ENCODE measurements at places on chromosomes 3 and 15.

- peak; percentile 33 for DNase-seq
These were observed 79.0 kb upstream of the DCLK3 start for GRCh38 chr3:36843065-36844051.

DNA sequence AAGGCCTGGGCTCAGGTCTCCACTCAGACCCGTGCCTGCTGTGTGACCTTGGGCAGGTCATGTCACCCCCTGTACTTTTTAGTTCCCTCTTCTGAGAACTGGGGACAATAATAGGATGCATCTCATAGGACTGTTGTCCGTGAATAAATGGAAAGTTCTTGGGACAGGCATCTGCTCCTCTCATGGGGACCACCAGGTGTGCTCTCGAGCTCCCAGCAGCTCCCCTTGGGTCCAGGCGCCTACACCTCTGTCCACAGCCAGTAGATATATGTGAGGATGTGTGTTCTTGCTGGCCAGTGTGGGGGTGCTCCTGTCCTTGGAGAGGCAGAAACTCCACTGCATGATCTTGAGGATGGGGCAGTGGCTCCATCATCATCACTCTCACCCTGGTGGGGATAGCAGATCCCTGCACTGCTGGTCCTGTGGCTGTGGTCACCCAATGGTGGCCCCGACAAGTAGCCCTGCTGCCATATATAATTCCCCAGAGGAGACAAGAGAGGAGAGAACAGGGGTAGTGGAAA lies 257.6 kb upstream of the TLE3 start:
- no peak for DNase-seq

GRCh38 chr15:32091505-32092380 lies 61.4 kb downstream of the CHRNA7 start:
- DNase-seq, result no peak

DNA sequence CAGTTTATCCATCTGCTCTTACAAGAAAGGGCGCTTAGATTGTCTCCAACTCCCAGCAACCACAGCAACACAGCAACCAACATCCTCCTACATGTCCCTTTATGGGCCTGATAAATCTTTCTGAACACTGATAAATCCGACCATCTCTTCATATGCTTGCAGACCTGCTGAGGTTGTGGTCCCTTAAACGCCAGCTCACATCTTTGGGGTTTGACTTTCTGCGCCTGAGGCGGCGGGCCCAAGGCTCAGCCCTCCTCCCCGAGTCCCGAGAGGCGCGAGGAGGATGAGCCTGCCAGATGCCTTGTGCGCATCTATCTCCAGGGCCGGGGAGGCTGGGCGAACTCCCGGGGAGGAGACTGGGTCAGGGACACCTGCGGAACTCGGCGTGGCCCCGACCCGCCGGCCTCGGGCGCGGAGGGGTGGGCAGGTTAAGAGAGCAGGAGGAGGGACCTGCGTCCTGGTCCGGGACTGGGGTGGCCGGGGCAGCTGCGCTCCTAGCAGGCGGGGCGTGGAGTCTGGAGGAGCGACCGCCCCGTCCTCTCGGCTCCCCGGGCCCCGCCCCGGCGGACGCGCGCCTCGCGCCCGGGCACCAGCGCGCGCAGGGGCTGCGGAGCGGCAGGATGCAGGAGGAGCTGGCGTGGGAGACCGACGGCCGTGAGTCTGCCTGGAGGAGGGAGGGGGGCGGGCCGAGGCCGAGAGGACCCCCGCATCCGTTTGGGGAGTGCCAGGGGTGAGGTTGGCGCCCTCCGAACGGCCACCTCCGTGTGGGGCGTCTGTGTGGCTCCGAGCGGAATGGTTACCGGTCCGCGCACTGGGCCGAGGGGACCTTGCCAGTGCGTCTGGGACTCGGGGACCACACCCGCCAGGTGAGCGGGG lies at the start of gene ANKDD1A:
ANKDD1A (plus strand) TSS at position 592 of the 876 bp plus-strand sequence; CDS start at position 621, 29 bp downstream.
- peak; percentile 71 for DNase-seq

GRCh38 chr15:62983956-62984355 lies 58.6 kb upstream of the TPM1 start:
- no peak for DNase-seq

DNA sequence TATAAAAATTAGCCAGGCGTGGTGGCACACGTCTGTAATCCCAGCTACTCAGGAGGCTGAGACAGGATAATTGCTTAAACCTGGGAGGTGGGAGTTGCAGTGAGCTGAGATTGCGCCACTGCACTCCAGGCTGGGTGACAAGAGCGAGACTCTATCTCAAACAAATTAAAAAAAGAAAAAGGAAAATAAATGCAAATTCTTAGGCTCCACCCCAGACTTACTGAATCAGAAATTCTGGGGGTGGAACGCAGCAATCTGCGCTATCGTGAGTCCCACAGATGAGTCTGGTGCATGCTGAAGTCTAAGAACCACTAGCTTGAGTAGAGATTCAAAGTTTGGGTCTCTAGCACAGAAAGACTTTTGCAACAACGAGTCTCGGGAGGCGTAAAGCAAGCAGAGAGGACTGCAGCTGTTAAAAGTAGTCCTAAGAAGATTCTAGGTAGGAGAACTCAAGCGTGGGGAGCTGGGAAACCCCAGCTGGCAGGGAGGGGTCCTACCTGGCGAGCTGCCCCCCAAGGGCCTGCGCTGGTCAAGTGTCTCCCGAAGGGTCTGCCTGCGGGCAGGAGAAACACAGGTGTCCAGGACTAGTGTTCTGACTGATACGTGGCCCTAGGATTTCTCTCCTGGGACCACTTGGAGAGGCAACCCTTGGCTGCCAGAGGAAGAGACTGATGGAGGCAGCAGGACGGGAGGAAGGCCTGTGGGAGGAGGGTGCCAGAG lies 21.9 kb downstream of the CEP19 start:
- no peak for DNase-seq

DNA sequence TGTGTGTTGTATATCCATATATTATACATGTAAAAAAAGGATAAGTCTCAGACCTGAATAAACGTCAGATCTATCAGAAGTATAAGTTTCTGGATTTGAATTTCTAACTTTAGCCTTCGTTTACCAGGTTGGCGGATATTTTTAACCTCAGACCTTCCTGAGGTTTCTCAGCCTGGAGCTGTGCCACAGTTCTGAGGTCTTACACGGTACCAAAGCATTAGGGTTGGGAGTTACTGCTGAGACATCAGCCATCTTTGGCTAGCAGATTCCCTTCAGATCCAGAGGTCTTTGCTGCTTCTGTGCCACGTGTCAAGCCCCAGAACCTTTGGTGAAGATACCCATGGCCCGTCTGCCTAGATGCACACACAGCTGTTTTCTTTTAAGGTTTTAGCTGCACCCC lies 84.7 kb downstream of the PPP2R3A start:
- DNase-seq, result no peak

GRCh38 chr3:139312959-139313358 lies 30.9 kb upstream of the MRPS22 start:
- DNase-seq, result no peak

DNA sequence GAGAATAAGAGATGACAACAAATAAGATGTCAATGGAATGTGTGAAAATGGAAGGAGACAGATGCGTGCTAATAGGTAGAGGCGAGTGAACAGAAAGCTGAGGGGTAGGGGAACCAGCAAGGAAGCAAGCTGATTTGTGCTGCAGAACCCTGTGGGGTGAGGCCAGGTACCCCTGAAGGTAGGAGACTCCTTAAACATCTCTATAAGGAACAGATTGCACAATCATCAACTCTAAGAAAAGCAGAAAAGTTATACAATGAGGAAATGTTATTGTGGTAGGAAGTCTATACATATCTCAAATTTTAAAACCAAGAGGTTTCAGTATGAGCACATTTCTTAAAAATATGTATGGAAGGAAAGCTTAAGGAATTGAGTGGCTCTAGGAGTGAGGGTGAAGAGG lies 315.0 kb upstream of the TPM1 start:
- no peak for DNase-seq

- DNase-seq, result peak; percentile 40
These were observed 984.1 kb downstream of the EPHA3 start for GRCh38 chr3:90091549-90091948.

- no peak for DNase-seq
These were observed 966 bp downstream of the MYO1E start for GRCh38 chr15:59371458-59372351.

- DNase-seq, result no peak
These were observed 660.3 kb downstream of the SI start for GRCh38 chr3:164417955-164418354.

GRCh38 chr3:83938491-83938890 lies 1020.3 kb upstream of the CADM2 start:
- no peak for DNase-seq

- DNase-seq, result peak; percentile 43
These were observed 25.7 kb downstream of the RPLP1 start for GRCh38 chr15:69478259-69478781.

GRCh38 chr15:87549860-87550259 lies 706.7 kb downstream of the NTRK3 start:
- DNase-seq, result no peak

DNA sequence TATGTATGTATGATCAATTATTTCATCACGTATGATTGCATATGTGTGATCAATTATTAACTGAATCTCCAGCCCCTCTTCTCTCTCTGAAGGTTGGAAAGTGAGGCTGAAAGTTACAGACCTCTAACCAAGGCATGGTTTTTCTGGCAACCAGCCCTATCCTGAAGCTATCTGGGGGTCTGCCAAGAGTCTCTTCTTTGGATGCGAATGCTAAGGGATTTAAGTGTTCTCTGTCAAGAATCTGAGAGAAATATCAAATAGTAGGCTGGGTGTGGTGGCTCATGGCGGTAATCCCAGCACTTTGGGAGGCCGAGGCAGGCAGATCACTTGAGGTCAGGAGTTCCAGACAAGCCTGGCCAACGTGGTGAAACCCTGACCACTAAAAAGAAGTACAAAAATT lies 8.1 kb downstream of the NKTR start:
- DNase-seq, result no peak

GRCh38 chr3:190346541-190346940 lies 24.3 kb upstream of the CLDN1 start:
- no peak for DNase-seq

DNA sequence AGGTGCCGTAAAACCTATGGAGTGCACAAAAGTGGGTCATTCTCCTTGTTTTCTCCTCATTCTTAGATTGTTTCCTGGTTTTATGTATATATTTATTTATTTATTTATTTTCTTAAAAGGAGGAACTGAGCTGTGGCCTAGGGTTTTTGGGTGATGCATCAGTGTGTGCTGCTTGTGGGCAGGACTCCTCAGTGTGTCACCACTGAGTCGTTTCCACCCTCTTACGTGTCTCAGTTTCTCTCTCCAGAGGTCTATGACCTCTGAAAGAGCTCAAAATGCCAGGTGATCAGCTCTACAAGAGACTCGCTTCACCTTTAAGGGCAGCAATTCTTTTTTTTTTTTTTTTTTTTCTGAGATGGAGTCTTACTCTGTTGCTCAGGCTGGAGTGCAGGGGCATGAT lies 72.9 kb downstream of the CD200 start:
- DNase-seq, result no peak

GRCh38 chr3:154152741-154153140 lies 31.6 kb downstream of the ARHGEF26 start:
- no peak for DNase-seq

GRCh38 chr3:189941679-189942078 lies 179.0 kb downstream of the P3H2 start:
- DNase-seq, result no peak

DNA sequence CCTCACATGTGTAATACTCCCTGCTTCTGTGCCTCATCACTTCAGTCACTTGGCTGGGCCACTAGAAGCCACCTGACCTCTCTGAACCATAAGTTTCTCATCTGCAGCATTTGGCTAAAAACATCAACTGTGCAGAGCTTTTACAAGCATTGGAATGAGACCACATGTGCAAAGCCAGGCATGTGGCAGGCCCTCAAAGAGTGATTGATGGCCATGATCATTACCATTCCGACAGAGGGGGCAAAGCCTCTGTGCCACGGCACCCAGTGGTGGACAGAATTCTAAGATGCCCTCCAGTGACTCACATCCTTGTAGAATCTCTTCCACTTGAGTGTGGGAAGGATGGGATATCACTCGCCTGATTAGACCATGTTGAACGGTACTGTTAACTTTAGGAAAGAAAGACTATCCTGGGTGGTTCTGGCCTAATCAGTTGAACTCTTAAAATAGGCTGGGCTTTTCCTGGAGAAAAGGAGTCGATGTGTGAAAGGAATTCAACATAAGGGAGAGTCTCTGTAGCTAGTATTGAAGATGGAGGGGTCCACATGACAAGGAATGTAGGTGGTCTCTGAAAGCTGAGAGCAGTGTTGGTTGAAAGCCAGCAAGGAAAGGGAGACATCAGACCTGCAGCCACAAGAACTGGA lies 13.5 kb downstream of the CDCP1 start:
- no peak for DNase-seq

DNA sequence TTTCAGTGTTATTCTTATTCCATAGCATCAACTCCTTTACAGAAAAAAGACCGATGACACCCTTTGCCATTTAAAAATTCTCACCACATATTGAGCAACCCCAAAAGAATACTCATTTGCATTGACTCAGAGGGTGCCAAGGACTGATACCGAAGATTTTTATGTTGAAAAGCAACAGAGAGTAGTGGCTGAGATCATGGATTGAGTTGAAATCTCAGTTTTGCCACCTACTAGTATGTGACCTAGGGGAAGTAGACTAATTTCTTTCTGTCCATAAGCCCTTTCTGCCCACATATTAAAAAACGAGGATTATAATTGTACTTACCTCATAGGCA lies 313.9 kb upstream of the SATB1 start:
- DNase-seq, result no peak

GRCh38 chr15:95091444-95091843 lies 860.1 kb downstream of the MCTP2 start:
- DNase-seq, result no peak

DNA sequence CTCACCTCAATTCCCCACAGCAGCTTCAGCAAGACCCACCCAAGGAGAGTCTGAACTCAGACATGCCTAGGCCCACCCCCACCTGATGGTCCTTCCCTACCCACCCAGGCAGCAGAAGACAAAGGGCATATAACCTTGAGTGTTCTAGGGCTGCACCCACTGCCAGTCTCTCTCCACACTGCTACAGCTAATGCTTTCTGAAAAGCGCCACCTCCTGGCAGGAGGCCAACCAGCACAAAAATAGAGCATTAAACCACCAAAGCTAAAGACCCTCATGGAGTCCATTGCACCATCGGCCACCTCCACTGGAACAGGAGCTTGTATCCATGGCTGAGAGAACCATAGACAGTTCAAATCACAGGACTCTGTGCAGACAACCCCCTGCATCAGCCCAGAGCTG lies 11.3 kb upstream of the RPL39L start:
- DNase-seq, result no peak

- DNase-seq, result no peak
These were observed 207.0 kb upstream of the DCBLD2 start for GRCh38 chr3:99108508-99108907.

GRCh38 chr15:34362047-34362773 lies 4.8 kb downstream of the LPCAT4 start:
- no peak for DNase-seq

GRCh38 chr3:185439745-185440466 lies 58.9 kb downstream of the TMEM41A start:
- no peak for DNase-seq

DNA sequence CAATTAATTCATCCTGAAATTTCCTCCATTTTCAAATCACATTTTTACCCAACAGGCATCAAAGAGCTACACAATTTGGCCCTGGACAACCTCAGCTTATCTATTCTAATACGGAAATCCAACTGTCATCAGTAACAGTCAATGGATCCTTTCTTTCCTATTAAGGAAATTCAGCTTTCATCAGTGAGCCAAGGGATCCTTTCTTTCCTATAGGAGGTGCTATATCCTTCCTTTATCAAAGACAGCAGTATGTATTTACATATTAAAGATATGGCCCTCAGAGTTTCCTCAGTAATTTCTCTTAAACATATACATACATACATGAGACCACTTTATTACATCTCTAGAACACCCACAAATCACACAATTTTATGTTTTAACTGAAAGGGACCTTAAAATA lies 10.1 kb downstream of the DHX36 start:
- no peak for DNase-seq
